Ammon's horn (tissue), 1 donor: ENCODE measurements at places on chromosomes 1 and 21.

- no peak for DNase-seq
Measured at GRCh38 chr1:204288021-204288588, 71.6 kb downstream of the PLEKHA6 start.

GRCh38 chr1:101139130-101139529 is 97.7 kb upstream of the S1PR1 start:
- no peak for DNase-seq

- DNase-seq: no peak
Measured at GRCh38 chr1:92037400-92037799, 7.6 kb downstream of the EPHX4 start.

DNA sequence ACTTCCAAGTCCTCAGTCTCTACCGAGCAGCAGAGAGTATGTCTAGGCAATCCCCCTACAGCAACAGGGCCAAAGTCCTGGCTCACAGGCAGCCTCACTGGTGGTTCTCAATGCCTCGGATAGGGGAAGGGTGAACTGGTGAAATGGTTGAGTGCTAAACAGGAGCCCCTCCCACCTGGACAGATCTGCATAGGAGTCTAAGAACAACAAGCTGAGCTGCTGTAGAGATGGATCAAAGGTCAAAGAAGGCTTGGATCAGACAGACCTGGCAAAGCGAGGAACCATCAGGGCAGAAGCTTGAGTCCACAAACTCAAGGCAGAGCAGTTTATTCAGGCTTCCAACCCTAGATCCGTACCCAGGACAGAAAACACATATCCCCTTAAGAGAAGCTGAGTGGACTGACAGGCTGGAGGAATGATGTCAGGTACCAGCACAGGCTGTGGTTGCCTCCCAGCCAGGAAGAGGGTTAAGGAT is 31.8 kb downstream of the RABIF start:
- DNase-seq: no peak

- no peak for DNase-seq
Measured at GRCh38 chr1:118902299-118902698, 85.8 kb downstream of the TBX15 start.

DNA sequence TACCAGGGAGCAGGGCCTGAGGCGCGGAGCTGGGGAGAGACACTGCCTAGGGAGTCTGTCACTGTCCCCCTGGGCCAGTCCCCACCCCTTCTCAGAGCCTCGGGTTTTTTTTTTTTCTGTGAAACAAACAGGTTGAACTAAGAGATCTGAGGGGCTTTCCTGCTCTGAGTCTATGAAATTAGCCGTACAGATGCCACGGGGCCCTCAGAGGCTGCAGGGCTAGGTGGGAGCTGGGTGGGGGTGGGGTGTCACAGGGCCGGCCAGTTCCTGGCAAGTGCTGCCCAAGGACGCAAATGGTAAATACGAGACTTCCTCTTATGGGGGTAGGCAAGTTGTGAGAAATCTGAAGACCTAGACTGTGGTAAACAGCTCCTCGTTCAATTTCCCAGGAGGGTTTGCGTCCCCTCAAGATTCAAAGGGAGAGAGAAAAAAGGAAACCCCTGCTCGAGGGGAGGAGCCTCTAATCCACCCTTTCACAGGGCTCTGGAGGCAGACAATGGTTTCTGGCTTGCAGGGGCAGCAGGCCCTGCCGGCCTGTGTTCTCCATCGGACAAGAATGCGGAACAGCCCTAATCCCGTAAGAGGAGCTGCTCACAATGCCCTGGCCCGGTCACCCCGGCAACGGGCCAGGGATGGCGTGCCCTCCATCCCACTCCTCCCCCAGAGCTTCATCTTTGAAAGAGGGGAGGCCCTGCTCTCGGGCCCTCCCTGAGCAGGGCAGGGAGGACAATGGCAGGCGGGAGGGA is 7.8 kb downstream of the NUAK2 start:
- DNase-seq: peak; percentile 77

DNA sequence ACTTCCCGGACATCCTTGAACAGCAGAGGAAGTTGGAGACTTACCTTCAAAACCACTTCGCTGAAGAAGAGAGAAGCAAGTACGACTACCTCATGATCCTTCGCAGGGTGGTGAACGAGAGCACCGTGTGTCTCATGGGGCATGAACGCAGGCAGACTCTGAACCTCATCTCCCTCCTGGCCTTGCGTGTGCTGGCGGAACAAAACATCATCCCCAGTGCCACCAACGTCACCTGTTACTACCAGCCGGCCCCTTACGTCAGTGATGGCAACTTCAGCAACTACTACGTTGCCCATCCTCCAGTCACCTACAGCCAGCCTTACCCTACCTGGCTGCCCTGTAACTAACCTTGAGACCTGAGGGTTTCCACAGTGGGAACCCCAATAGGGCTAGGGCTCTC is 17.9 kb downstream of the TENT5C start:
- no peak for DNase-seq

DNA sequence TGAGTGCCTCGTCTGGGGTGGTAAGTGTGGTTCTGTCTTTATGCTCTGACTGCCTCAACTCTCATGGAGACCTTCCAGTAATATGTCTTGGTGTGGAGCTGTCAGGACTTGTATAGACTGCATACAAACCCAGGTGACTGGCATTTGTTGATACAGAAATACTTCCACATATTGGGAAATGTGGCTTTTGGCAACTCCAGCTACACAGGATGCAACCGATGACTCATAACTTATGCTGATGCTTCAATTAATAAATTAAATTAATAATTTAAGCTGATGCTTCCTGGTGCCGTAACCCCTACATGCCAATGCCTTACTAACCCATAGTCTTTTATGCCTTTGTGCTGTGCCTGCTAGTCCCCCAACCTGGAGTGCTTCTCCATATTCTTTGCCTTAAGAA is 72.3 kb upstream of the ARTN start:
- DNase-seq: no peak

- no peak for DNase-seq
Measured at GRCh38 chr1:30508611-30509010, 214.8 kb downstream of the MATN1 start.

DNA sequence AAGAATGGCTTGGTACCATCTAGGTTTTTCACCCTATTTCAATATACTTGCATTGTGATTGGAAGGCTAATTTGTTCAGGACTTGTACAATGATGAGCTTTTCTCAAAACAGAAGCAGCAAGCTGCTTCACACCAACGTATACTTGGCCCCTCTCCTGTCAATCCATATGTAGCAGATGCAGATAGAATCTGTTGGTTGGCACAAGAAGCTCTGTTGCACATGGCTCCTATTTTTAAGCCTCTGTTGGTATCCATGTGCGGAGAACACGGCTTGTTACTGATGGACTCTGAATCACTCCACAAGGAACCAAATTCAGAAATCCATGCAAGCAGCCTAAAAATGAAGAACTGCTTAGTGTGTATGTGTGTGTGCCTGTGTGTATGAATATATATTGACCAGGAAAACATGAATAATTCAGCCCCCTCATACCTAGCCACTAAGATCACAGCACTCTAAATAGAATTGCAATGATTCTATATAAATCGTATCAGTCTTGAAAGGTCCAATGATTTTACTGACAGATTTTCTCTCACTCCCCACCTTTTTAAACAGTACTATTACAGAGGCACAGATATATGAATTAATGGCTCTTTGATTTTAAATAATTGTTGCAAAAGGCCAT is 258.4 kb upstream of the DPYD start:
- peak; percentile 52 for DNase-seq

- DNase-seq: no peak
Measured at GRCh38 chr1:9755441-9755995, 68.2 kb downstream of the CLSTN1 start.

DNA sequence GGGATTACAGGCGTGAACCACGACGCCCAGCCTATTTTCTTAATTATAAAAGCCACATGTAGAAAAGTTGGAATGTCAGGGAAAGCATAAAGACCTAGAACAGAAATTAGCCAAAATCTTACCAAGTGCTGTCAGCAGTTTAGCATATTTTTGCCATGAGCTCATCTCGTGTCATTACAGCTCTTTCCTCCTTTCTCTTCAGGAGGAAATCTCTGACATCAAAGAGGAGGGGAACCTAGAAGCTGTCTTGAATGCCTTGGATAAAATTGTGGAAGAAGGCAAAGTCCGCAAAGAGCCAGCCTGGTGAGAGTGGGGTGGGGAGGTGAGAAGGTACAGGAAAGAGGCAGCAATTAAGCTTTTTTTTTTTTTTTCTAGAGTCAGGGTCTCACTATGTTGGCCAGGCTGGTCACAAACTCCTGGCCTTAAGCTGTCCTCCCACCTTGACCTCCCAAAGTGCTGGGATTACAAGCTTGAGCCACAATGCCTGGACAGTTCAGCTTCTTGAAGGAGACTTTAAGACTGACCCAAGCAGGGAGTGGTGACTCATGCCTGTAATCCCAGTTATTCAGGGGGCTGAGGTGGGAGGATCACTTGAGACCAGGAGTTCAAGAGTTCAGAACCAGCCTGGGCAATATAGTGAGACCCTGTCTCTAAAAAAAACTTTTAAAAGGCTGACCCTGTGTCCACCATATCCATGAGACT is 8.4 kb upstream of the BGLAP start:
- no peak for DNase-seq

- DNase-seq: no peak
Measured at GRCh38 chr1:234858722-234859121, 248.7 kb upstream of the IRF2BP2 start.

DNA sequence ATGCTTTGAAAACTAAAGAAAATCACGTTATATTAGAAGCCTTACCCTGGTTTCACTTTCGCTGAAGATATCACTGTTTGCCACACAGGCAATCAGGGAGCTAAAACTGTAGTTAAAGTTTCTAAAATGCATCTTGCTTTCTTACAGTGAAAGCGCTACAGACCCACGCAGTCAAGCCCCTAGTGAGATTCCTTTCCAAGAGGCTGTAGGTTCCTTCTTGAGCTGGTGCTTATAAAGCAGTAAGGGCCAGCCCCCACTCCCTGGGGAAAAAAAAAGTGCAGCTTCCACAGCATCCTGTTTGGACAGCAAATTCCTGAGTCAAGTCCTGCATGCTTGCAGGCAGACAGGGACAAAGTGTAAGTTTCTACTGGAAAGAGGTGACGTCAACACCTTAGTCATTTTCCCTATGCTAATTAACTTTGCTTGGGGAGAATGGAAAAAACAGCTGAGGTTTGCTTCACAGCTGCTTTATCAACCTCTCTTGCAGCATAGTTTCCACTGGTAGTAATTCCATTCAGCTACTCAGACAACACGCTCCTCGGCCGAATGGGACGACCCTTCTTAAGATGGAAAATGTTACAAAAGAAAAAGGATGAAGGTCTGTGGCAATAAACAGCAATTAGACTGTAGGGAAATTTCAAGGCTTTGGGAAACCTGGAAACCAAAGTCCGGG is 14.7 kb upstream of the KCNE1 start:
- DNase-seq: peak; percentile 58

DNA sequence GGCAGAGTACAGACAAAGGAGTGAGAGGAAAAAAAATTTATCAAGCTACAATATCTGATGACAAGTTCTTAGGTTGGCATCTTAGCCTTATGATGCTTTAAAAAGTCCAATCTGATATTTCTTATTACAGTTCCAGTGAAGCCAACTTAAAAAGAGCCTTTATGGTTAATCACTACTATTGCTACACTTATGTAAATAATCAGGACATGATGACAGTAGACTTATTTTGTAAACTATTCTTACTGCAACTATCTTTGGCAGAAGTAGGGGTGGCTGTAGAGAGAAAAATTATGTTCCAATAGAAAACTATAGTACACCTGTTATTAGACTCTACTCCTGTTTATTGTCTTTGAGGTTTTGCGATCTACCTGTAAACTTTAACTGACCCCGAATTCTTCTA is 25.8 kb upstream of the NUF2 start:
- DNase-seq: no peak

DNA sequence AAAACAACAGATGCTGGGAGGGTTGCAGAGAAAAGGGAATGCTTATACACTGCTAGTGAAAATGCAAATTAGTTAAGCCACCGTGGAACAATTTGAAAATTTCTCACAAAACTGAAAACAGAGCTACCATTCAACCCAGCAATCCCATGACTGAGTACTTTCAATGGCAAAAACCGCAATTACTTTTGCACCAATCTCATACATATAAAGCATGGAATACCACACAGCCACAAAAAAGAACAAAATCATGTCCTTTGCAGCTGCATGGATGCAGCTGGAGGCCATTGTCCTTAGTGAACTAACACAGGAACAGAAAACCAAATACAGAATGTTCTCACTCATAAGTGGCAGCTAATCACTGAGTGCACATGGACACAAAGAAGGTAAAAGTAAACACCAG is 6.3 kb upstream of the OR2T8 start:
- no peak for DNase-seq

- no peak for DNase-seq
Measured at GRCh38 chr1:15083578-15083977, 70.0 kb upstream of the TMEM51 start.

DNA sequence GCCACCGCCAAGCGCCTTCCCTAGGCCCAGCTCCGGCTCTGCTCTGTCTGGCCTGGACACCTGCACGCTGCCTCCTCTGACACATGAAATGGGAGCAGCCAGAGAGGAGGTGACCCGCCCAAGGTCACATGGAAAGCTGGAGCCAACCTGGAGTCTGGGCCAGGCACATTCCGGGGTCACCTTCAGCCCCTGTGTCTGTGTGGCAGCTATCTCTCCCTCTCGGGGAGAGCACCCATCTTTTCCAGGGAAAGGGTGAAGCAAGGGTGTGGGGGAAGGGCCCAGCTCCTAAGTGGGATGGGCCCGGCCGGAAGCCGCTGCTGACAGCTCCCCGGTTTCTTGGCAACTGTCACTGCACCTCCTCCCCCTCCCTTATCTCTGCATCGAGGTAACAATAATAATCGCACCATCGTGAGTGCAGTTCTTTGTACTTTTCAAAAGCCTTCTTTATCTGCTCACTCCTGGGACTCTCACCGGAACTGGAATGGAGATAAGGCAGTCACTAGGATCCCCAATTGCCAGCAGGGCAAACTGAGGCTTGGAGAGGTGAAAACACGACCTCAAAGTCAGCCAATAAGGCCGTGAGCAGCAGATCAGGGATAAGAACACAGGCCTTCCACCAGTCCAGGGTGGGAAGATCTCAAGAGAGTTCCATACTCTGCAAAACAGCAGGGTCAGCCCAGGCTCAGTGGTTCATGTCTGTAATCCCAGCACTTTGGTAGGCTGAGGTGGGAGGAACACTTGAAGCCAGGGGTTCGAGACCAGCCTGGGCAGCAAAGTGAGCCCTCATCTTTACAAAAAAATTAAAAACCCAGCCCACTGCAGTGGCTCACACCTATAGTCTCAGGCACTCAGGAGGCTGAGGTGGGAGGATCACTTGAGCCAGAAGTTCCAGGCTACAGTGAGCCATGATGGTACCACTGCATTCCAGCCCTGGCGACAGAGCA is 36.9 kb downstream of the RAP1GAP start:
- DNase-seq: no peak

DNA sequence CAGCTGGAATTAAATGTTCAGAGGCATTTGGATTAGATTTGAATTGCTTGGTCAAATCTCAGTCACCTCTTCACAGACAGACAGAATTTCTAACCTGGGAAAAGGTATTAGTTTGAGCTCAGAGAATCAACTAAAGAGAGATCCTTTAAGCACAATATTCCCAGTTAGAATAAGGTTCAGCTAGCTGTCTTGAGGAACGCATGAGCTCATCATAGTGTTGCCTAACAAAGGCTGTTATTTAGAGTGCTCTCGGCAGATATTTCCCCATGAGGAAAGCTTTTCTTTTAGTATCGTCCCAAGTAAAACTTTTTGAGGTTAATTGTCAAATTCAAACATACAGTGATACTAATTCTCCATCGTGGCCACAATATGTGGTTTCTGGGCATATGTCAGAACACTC is 269.9 kb downstream of the HLX start:
- DNase-seq: no peak
